ENCODE measurements at places on chromosomes 3 and 15. TPM values are rescaled to one million over a fixed set of nuclear protein-coding genes. Genes with fewer than 3 reads are reported as not detected.

- peaks cover 9% of the 10 kb centered on the region for H3K4me1 ChIP-seq
- H3K27ac ChIP-seq, result no peak overlapping the region
- no peak overlapping the region for H3K4me3 ChIP-seq
These were observed 412.1 kb upstream of the DPH6 start for GRCh38 chr15:35958021-35958420.

ANKRD34C gene
- total RNA-seq, result not detected

- DNase-seq, result no peak
- H3K36me3 ChIP-seq, result no peaks in the 10 kb centered on the region
These were observed 11.9 kb upstream of the SEMA6D start for GRCh38 chr15:47705281-47705997.

BRK1 gene
- 126 TPM for total RNA-seq
